SK-N-SH treated with all-trans-retinoic acid at 6 μM for 48 hours (cell line): ENCODE measurements at places on chromosomes 11 and 22.

DNA sequence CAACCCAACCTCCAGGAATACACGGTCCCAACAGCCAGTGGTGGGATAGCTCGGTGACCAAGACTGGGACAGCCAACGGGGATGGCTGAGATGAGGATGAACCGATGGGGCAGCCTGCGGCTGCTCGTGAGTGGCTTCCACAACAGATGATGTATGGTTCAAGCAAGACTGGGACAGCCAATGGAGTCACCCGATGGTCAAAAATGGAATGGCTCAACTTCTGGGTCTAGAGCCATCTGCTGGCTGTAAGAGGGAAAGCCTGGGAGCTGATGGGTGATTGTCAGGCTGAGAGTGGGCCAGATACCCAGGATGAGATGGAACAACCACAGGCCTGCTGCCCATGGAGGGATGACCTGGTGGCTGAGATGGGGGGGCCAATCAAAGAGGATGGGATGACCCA, 35.5 kb downstream of the SYT7 start:
- no peak for ATAC-seq

- ATAC-seq, result no peak
Measured at GRCh38 chr11:64347193-64347867, 7.3 kb downstream of the CCDC88B start.

- ATAC-seq, result no peak
Measured at GRCh38 chr11:65634905-65635731, 2.8 kb upstream of the SIPA1 start.

DNA sequence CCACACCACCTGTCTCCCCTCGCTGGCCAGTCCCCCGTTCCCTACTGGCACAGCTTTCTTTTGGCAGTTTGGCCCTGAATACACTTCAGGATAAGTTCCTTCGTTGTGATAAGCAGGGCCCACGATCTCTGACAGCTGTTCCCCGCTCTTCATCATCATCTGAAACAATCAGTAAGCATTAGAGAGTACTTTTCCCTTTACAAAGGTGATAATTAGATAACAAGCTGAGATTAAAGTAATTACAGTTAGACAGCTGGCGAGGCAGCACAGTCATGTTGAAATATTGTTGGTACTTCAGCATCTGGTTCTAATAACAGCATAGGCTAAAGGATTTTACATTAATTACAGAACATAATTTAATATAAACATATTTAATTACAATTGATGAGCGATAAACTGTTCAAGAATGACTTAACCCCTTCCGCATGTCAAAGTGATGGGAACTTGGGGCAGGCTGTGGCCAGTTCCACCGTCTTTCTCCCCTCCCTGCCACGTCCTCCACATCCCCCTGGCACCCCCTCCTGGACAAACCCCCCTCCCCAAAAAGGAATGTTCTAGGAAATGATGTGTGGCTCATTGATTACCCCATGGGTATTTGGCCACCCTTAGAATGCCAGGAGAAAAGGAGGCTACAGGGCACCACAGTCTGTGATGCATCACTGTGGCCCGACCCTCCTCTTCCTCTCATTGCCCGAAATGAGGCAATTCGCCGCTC, 134.9 kb downstream of the RCN1 start:
- ATAC-seq, result no peak

GRCh38 chr22:33270596-33270995, 212.4 kb upstream of the SYN3 start:
- ATAC-seq, result no peak
